ENCODE measurements at places on chromosomes 12 and 14.

- DNase-seq, result no peak
Observed at GRCh38 chr14:67630186-67630585, 10.5 kb downstream of the ARG2 start.

GRCh38 chr12:63668028-63668799, at the start of gene DPY19L2:
Gene DPY19L2, minus strand, starts transcription at chr12:63668493. Its CDS starts 100 bp downstream, at chr12:63668393.
- DNase-seq, result peak; percentile 30

GRCh38 chr14:56371737-56372136, 207.9 kb upstream of the TMEM260 start:
- DNase-seq, result no peak

DNA sequence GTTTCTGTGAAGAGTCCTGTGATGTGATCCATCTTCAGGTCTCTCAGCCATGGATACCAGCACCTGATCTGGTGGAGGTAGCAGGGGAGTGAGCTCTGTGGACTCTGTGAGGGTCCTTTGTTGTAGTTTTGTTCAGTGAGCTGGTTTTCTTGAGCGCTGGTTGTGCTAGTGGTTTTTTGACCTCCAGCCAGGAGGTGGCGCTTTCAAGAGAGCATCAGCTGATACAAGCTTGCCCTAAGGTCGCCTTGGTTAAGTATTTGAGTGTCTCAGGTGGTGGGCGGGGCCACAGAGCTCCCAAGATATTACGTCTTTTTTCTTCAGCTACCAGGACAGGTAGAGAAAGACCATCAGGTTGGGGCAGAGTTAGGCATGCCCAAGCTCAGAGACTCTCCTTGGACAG, 139.7 kb downstream of the TTLL5 start:
- DNase-seq, result no peak

DNA sequence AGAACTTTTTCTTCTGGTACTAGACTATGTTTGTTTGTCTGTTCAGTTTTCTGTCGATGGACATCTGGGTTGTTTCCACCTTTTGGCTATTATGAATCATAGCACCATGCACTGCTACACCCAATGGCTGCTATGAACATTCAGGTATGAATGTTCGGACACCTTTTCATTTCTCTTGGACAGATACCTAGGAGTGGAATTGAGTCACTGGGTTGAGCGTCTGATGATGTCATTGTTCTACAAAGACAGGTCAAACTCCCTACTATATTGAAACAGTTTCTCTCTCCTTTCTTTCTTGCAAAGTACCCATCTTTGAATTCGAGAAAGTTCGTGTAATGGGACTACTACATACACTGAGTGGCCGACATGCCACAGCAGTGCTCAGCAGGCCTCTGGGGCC, 44.7 kb downstream of the KCTD10 start:
- no peak for DNase-seq

All from stimulated activated CD8-positive, alpha-beta memory T cell treated with anti-CD3 and anti-CD28 coated beads, Interleukin-2, amount 100 ng/mL, for 1 hour (primary cell).